ENCODE measurements at places on chromosomes 5 and 9. TPM values are rescaled to one million over a fixed set of nuclear protein-coding genes. Genes with fewer than 3 reads are reported as not detected.

The GPBP1 gene
- 59.1 TPM for total RNA-seq

The PRXL2C gene
- 15.3 TPM for total RNA-seq

The ACOT12 gene
- not detected for total RNA-seq

The HSD17B3 gene
- total RNA-seq = not detected

The RANBP3L gene
- not detected for total RNA-seq

All from endothelial cell of coronary artery (primary cell).